ENCODE measurements at places on chromosomes 16 and 17. TPM values are rescaled to one million over a fixed set of nuclear protein-coding genes. Genes with fewer than 3 reads are reported as not detected.

CLEC10A gene
- polyA plus RNA-seq, result 1.7 TPM

EFCAB5 gene
- polyA plus RNA-seq, result 0.02 TPM

RILP gene
- polyA plus RNA-seq, result 4.6 TPM

SPNS3 gene
- 1.3 TPM for polyA plus RNA-seq

RUNDC3A gene
- 0.88 TPM for polyA plus RNA-seq

CNTNAP4 gene
- polyA plus RNA-seq, result not detected

ENPP7 gene
- polyA plus RNA-seq, result not detected

CSF3 gene
- polyA plus RNA-seq, result 0.29 TPM
